ENCODE measurements at places on chromosomes 1 and 21. TPM values are rescaled to one million over a fixed set of nuclear protein-coding genes. Genes with fewer than 3 reads are reported as not detected.

Gene SVBP
- total RNA-seq, result 10.6 TPM

Gene S100A12
- 5.2 TPM for total RNA-seq

Gene ANGPTL3
- total RNA-seq, result not detected

Gene HAO2
- not detected for total RNA-seq

Gene C21orf58
- 1.0 TPM for total RNA-seq

Gene FUCA1
- total RNA-seq, result 19.9 TPM

Gene HUNK
- total RNA-seq, result 0.38 TPM

Gene WNT3A
- total RNA-seq, result not detected

Gene C1orf87
- not detected for total RNA-seq

Gene EXTL1
- total RNA-seq, result 3.2 TPM

Gene OR2L8
- total RNA-seq, result not detected

Gene REN
- total RNA-seq, result not detected

Gene OR2L5
- total RNA-seq, result not detected

Gene LYPD8
- not detected for total RNA-seq

Gene G0S2
- 220 TPM for total RNA-seq

Gene ALPL
- total RNA-seq, result 38.5 TPM

Gene C1orf198
- 54.8 TPM for total RNA-seq

Gene SPRR5
- not detected for total RNA-seq

Gene THEM5
- not detected for total RNA-seq

Gene ELAVL4
- 1.0 TPM for total RNA-seq

Gene CADM3
- 6.3 TPM for total RNA-seq

Gene CA14
- 5.7 TPM for total RNA-seq

Gene JAK1
- total RNA-seq, result 83.7 TPM

Gene SPATA21
- not detected for total RNA-seq

Gene WNT4
- 0.18 TPM for total RNA-seq

Gene ETV3L
- not detected for total RNA-seq

Gene PHLDA3
- total RNA-seq, result 39.9 TPM

Gene C4BPA
- total RNA-seq, result not detected

Gene CNN3
- 162 TPM for total RNA-seq

Gene SPRR3
- total RNA-seq, result not detected

Gene FABP3
- total RNA-seq, result 2,432 TPM

Gene ZBTB8A
- 3.0 TPM for total RNA-seq

Gene IFNAR2
- total RNA-seq, result 26.8 TPM

Gene INSRR
- total RNA-seq, result 0.05 TPM

Gene PLA2G2F
- not detected for total RNA-seq

Gene SH3BGR
- total RNA-seq, result 62.3 TPM

Gene LMNA
- total RNA-seq, result 264 TPM

Gene CLCA1
- total RNA-seq, result not detected

Gene HCN3
- 0.76 TPM for total RNA-seq

Gene TIE1
- 23.1 TPM for total RNA-seq

Gene LY9
- 0.65 TPM for total RNA-seq

Gene TTC39A
- 14.8 TPM for total RNA-seq

Gene DEDD
- 26.1 TPM for total RNA-seq

Gene RXFP4
- not detected for total RNA-seq

Gene CDC42BPA
- total RNA-seq, result 41.0 TPM

Gene SLC26A9
- 25.4 TPM for total RNA-seq

Gene FAM167B
- total RNA-seq, result 5.5 TPM

Gene FTCD
- 1.6 TPM for total RNA-seq

Gene NOTCH2
- 45.0 TPM for total RNA-seq

Gene OR2T2
- total RNA-seq, result not detected

Gene TMEM125
- 0.65 TPM for total RNA-seq

Gene SPRR1B
- total RNA-seq, result not detected

Gene ABCG1
- total RNA-seq, result 13.5 TPM

Gene TNFSF18
- 0.15 TPM for total RNA-seq
